ENCODE measurements at places on chromosomes 11 and 22.

DNA sequence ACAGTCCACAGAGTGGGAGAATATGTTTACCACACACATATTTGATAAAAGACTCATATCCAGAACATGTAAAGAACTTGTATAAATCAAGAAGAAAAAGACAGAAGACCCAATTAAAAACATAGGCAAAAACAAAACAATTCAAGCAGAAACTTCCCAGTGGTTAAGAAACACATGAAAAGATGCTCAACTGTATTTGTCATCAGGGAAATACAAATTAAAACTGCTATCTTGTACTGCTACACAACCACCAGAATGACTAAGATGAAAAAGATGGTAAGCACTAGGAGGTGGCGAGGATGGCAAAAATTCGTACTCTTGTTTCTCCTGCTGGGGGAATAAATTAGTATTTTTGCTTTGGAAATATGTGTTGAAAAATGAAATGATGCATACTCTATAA, 192.3 kb upstream of the C11orf87 start:
- no peak for DNase-seq

DNA sequence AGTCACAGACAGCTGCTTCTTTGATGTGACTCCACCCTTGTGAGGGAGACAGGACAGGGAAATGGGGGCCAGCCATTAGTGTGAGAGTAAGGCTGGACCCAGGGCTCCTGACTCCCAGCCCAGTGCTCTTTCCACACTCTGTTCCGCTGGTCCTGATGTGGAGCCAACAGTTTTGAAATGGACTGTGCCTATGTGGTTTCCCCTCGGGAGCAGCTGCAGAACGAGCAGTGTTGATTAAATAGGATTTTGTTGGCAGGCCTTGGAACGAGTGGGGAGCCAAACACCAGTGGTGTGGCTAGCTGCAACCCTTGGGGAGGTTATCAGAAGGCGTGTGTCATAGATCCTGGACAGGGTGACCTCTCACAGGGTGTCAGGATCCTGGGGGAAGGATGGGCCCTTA, 66.5 kb upstream of the AMPD3 start:
- no peak for DNase-seq

DNA sequence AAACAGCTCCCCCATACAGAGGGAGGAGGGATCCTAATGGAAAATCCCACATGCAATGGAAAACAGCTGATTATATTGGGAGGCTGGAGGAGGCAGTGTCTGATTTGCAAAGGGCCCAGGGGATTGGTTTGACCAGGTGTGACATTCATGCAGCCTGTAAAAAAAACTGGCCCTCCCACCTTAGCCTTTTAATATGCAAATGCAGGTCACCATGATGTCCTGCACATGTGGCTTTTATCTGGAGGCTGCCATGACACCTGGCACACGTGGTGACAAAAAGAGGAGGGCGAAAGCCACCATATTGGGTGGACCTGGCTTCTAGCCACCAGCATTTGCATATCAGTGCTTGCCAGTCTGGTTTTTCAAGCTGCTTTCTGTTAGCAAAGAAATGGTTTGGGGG, 48.5 kb downstream of the ZNF280B start:
- DNase-seq = no peak

GRCh38 chr11:68958211-68958610, 22.6 kb downstream of the MRGPRD start:
- DNase-seq = no peak

- DNase-seq = peak; percentile 8
These were observed 65.5 kb upstream of the CHORDC1 start for GRCh38 chr11:90288212-90288821.

DNA sequence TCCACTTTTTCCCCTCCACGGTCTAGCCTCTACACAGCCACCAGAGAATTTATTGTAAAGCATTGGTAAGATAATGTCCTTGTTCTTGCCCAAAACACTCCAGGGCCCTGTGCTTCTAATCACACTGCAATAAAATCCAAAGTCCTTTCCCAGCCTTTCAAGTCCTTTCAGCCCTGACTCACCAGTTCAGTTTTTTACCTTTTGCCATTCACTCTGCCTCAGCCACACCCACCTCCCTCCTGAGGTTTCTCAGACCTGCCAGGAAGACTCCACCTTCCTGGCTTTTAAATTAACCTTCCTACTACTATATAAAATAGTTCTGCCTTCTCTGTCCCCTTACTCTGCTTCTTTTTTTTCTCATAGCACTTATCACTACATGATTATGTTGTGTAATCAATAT, 91.0 kb upstream of the ARHGAP32 start:
- DNase-seq = no peak

- DNase-seq = peak; percentile 6
These were observed 23.1 kb downstream of the PRDM11 start for GRCh38 chr11:45169310-45170072.

All from suppressor macrophage (primary cell).